ENCODE measurements at places on chromosomes 1 and 21.

GRCh38 chr1:33123266-33123665, 42.3 kb downstream of the AZIN2 start:
- DNase-seq: no peak

GRCh38 chr1:168053681-168054080, 83.0 kb downstream of the GPR161 start:
- DNase-seq: no peak

DNA sequence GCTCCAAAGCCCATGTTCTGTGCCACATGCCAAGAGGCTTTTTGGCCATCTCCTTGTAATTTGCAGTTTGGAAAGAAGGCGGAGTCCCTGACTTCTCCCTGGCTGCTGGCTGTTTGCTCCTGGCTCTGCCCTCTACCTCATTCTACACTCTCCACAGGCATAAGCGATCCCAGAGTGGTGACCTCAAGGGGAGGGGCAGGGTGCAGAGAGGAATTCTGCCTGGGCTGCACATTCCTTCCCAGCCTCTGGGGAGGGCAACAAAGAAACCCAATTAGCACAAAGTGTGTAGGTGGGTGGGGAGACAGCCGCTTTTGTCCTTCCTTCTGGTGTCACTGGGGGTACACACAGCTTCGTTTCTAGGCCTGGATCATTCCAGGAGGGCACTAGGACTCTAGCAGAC, 95.3 kb downstream of the HIVEP3 start:
- DNase-seq: no peak

- no peak for DNase-seq
These were observed 134.4 kb downstream of the OMA1 start for GRCh38 chr1:58412071-58412580.

DNA sequence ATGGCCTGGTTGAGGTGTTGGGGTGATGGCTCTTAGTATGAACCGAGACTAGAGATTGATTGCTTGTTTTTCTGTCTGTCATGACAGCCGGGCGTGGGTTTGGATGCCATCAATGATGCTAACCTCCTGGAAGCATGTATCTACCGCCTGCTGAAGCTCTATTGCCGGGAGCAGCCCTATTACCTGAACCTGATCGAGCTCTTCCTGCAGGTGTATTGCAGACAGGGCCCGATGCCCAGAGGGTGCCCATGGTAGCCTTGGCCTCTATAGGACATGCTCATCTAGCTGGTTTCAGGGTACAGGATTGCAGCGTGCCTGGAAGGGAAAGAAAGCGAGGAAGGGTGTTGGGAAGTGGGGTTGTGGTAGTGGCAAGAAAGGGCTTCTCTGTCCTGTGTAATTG, 2.6 kb upstream of the RUSC1 start:
- no peak for DNase-seq

- DNase-seq: no peak
These were observed 31.3 kb downstream of the CACNA1E start for GRCh38 chr1:181514298-181515290.

DNA sequence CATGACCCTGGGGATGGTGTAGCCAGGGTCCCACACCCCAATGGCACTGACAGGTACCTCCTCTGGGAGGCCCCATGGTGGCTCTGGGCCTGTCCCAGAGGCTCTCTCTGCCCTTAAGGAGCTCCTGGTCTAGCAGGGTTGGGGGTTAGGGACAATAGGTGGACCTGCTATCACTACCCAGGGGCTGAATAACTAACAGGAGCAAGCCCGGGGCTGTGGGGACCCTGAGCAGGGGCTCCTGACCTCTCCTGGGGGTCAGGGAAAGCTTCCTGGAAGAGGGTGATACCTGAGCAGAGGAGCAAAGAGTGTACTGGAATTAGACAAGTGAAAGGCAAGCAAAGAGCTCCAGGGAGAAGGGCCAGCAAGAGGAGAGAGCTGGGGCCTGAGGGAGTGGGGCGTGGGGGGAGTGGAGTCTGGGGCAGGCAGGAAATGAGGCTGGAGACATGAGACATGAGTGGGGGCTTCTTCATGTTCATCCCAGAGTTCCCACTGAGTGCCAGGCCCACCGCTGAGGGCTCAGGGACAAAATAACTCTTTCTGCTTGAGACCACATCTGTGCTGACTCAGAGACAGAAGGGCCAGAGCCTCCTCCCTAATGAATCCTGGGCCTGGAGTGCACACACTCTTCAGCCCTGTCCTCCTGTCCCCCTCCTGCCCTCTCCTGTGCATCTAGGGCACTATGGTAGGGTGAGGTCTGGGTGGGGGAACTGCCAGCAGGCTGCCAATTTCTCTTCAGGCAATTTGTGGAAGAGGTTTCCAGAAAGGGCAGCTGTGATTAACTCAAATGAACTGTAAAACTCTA, 517.6 kb downstream of the PTPRU start:
- DNase-seq: no peak

DNA sequence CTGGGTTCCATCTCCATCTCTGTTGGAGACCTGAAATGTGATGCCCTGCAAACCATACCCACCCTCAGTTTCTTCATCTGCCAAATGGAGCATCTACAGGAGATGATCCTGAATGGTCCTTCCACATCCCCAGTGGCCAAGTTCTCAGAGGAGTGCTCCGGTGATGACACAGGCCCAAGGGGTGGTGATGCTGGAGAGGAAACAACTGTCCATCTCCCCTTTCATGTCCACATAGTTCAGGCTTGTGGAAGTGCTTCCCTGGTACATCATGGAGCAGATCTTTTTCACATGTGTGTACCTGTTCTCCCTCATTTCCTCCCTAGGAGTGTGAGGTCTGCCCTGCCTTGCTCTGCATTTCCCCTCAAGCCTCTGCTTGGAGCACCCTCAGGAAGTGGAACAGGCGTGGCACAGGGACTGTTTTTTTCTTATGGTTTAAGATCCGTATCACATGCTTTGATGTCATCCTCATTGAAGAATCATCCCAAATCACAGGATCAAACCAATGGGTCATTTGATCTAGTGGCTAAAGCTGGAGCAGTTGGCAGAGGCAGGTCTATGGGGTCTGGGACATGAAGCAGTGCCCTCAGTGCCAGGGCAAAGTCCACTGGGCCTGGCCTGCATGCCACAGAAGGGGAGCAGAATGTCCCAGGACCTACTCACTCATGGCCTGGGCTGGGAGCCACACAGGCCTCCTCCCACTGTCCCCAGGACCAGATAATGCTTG, 8.2 kb upstream of the TRIM63 start:
- no peak for DNase-seq

DNA sequence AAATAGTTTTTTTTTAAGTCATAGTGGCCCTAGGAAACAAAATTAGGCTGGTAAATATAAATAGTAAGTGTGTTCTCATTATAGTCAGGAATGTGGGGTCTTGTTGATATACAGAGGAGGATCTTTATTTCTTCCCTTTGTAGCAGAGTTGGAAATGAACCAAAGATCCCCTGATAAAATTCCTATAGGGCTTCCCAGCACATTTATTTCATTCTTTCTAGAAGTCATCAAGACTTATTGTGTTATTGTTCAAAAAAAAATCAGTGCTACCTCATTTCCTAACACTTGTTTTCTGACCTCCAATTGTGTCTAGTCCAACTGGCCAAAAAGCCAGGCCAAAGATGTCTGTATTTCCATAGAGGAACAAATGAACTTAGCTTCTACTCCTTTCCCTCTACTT, 7.6 kb upstream of the PLEKHO1 start:
- DNase-seq: no peak

GRCh38 chr1:54500107-54500431, 48.0 kb upstream of the ACOT11 start:
- DNase-seq: no peak

All from stimulated activated CD4-positive, alpha-beta T cell treated with anti-CD3 and anti-CD28 coated beads, Interleukin-1b, Interleukin-23, amount 100 ng/mL, for 1 hour (primary cell).